Left ventricle myocardium inferior (tissue), 1 donor: ENCODE measurements at places on chromosomes 11 and 22. TPM values are rescaled to one million over a fixed set of nuclear protein-coding genes. Genes with fewer than 3 reads are reported as not detected.

Gene C11orf97
- total RNA-seq = not detected

DNA sequence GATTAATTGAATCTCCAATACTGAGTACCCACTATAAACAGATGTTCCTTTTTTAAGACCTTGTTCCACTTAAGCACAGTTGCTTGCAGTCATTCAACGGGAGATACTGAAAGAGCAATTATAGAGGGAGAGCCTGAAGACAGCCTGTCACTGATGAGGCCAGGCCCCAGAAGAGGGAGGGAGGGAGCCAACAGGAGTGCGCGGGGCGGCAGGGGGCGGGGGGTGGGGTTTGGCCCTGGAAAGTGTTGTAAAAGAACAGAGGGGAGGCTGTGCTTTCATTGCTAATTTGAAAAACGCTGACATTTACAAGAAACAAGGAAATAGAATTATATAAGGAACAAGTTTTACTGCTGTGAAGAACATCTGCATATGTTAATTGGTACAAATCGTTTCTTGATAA lies 53.1 kb downstream of the MAP6 start:
- DNase-seq = no peak

- DNase-seq = no peak
Measured at GRCh38 chr11:67486481-67487195, 3.8 kb downstream of the AIP start.

GRCh38 chr22:19878461-19879245 lies 24.0 kb upstream of the GNB1L start:
- DNase-seq = no peak

GRCh38 chr11:6094186-6094585 lies 13.3 kb upstream of the OR56B4 start:
- no peak for DNase-seq
